Upper lobe of left lung (tissue), 6 donors: ENCODE measurements at places on chromosomes 11 and 22. TPM values are rescaled to one million over a fixed set of nuclear protein-coding genes. Genes with fewer than 3 reads are reported as not detected.

SHANK2 gene
- total RNA-seq = 75.5 TPM

GRCh38 chr11:86693518-86693917 lies 21.1 kb upstream of the ME3 start:
- no peak for DNase-seq

GRCh38 chr11:13891911-13892310 lies 70.6 kb upstream of the SPON1 start:
- no peak for DNase-seq

GRCh38 chr11:93718057-93718563 lies 23.2 kb downstream of the TAF1D start:
- no peak for DNase-seq

DNA sequence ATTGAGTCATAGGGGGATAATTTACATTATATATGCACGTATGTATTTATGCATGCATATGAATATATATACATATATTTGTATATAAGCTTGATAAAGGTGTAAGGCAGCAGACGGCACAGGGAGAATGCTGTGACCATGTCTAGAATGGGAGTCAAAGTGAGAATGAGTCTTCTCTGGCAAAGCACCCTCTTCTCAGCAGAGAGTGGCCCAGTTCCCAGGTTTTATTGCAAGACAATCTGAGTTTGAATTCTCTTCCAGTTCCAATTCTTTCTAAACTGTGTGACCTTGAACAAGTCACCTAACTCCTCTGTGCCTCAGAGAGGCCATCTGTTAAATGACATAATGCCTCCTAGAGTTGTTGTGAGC lies 13.8 kb downstream of the EHF start:
- no peak for DNase-seq

DNA sequence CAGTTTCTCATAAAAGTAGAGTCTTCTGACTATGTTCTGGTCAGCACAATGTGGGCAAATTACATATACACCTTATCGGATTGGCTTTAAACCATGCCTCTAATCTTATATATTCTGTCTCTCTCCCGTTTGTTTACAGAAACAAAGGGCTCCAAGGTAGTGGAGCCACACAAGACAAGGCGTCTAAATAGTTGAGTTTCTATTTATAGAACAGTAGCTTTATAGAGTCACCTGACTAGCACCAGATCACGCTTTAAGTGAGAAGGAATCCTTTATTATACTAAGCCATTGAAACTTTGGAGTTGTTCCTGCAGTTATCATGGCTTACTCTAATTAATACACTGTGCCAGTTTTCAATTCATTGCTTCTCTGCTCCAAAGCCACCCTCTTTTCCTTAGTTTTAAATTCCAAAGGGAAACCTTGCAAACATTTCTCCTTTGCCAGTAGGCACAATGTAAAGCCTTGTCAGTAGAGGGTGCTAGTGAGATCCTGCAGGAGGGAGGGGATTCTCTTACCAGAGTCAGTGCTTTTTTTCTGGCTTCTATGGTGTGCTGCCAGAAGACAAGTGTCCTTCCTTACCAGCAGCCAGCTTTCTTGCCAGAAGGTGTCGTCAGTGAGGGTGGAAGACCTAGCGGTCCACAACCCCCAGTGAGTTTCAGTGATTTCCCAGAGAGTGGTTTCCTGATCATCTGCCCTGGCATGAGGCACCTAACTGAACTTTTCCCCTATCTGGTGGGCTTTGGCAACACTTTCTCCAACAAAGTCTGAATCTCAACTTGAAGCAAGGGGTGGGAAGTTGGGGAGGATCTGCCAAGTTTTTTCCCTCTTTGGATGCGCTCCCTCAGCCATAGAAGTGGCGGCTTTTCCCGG lies 71.7 kb downstream of the RAB38 start:
- peak; percentile 80 for DNase-seq
